ENCODE measurements at places on chromosomes 13 and 19.

- DNase-seq = no peak
Observed at GRCh38 chr19:7552781-7553180, 17.3 kb downstream of the PNPLA6 start.

GRCh38 chr19:28530406-28531035 is 682.4 kb downstream of the UQCRFS1 start:
- DNase-seq = no peak

GRCh38 chr13:106117035-106117434 is 418.4 kb downstream of the EFNB2 start:
- no peak for DNase-seq

- no peak for DNase-seq
Observed at GRCh38 chr13:69935043-69935442, 172.6 kb upstream of the ATXN8OS start.

DNA sequence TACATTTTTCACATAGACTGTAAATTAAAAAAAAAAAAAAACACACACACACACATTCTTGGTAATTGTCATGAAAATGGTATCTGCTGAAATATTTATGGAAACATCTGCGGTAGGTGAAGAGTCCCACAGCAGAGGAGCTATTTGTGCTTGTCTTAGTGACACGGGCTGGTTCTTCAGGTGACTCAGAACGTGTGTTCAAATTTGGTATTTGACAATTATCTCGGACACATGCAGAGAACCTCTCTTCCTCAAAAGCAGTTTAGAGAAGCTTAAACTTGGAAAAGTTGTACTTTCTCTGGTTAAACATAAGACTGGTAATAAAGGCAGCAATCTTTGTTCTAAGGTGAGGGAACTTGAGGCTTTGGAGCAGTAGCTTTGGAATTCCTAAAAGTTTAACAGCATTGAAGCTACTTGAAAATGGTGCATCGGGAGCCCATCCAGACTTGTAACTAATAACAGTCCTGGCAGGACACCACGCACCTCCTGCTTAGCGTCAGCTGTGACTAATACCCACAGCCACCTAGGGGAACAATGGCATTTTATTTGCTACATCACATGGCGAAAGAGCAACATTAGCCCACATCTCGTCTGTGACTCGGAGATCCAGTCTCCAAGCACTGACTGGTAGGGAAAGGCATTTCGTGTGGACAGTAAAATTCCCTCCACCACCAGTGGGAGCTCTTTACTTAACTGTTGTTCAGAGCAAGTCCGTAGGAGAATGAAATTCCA is 1505.1 kb upstream of the SLC10A2 start:
- DNase-seq = no peak

- DNase-seq = no peak
Observed at GRCh38 chr13:38905081-38905480, 85.5 kb downstream of the STOML3 start.

- DNase-seq = no peak
Observed at GRCh38 chr19:54352041-54352440, 12.7 kb downstream of the LAIR1 start.

GRCh38 chr13:73364736-73365135 is 305.9 kb downstream of the KLF5 start:
- no peak for DNase-seq

GRCh38 chr13:97497400-97497799 is 63.4 kb downstream of the RAP2A start:
- DNase-seq = no peak

DNA sequence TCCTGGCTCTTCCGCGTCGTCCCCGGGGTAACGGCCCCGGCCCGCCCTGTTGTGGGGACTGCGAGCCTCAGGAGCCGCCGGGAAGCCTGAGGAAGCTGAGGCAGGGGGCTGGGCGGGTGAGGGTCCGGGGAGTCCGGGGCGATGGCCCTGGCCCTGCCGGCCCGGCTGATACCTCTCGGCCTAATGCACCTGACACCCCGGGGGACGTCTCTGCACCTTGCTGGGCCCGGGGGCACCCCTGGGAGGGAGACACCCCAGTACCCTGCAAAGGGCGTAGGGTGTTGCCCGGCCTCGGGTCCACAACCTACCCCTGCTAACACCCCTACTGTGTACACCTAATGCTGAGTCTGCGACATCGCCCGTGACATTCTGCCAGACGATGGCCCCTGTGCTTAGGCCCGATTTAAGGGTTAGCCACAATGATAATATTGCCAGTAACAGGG is 410 bp downstream of the PIN1 start:
- no peak for DNase-seq

- no peak for DNase-seq
Observed at GRCh38 chr13:64546371-64546770, 2683.8 kb downstream of the PCDH9 start.

GRCh38 chr13:27044837-27045570 is 126.6 kb downstream of the USP12 start:
- no peak for DNase-seq

DNA sequence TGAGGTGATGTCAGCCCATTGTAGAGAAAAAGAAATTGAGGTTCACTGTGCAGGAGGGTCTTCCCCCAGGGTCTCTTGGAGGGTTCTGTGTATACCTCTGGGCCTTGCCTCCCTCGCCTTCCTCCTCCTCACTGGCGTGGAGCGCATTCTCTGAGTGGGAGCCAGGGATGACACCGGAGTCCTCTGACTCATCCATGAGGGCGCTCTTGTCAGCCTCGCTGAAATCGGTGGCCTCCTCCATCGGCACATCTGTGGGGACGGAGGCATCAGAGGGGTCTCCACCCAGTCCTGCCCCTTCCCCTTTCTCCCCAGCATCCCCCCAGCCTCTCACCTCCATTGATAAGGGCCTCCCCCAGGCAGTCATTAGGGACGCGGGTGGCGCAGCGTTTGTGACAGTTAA is 16.2 kb downstream of the PRKD2 start:
- no peak for DNase-seq

GRCh38 chr19:11759805-11760204 is 7.0 kb upstream of the ZNF441 start:
- no peak for DNase-seq

GRCh38 chr13:67063036-67063435 is 167.1 kb downstream of the PCDH9 start:
- no peak for DNase-seq

DNA sequence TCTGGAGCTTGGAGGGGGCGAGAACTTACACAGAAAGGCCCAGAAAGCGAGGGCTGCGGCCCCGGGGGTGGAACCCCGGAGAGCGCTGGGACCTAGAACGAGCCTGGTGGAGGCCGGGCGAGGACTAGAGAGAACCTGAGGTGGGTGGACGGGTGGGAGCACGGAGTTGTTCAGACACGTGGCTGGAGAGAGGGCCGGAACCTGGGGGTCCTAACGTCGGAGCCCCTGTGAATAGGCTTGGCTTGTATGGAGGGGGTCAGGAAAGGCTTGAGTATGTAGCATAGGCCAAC is 383 bp downstream of the ZNF581 start:
- no peak for DNase-seq

- DNase-seq = no peak
Observed at GRCh38 chr19:2385053-2385721, 25.1 kb downstream of the TMPRSS9 start.

GRCh38 chr19:56125806-56126590 is 4.9 kb upstream of the ZNF787 start:
- DNase-seq = no peak

- no peak for DNase-seq
Observed at GRCh38 chr13:30796132-30796572, 60.8 kb downstream of the ALOX5AP start.

DNA sequence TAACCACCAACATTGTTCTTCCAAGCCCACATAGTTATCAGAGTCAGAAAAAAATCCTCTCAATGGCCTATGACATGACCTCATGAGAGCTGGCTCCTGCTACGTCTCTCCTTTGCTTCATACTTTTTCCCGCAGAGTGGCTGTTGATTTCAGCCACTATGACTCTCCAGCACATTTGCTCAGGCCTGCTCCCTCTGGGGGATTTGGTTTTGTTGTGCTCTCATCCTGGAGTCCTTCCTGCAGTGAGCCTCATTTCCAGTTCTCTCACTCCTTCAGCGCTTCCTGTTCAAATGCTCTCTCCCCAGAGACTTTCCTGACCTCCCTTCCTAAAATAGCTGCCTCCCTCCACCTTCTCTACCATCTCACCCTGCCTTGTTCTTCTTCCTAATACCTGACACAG is 72.0 kb upstream of the USP29 start:
- no peak for DNase-seq

DNA sequence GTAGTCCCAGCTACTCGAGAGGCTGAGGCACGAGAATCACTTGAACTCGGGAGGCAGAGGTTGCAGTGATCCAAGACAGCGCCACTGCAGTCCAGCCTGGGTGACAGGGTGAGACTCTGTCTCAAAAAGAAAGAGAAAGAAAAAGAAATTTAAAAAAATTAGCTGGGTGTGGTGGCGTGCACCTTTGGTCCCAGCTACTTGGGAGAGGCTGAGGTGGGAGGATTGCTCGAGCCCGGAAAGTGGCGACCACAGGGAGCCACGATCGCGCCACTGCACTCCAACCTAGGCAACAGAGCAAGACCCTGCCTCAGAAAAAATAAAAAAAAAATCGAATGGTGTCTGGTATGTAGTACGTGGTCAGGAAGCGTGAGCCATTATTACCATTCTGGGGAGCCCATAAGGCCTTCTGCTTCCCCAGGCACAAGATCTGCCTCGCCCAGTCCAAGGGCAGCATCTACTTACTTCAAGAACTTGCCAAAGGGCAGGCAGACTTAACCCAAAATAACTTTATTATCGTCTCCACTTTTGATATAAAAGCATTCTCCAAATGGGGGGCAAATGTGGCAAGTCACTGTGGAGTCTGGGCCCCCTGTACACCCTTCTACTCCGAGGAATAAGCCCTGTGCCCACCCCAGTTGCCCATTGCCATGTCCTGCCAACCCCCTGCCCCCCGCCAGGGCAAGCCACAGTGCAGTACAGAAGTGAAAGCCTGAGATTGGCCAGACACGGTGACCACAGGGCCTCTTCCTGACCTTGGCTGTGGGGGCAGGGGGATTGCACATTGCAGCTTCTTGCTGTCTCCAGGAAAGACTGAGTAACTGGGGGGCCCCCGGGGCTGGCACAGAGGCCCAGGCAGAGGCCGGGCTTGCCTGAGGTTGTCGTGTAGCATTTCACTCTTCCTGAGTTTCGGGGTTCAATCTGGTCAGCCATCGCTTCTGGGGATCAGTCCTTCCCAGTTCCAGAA is 12.6 kb downstream of the CCL25 start:
- no peak for DNase-seq

GRCh38 chr19:10553943-10554381 is 10.3 kb downstream of the ATG4D start:
- no peak for DNase-seq

GRCh38 chr13:77580748-77581147 is 45.2 kb downstream of the SCEL start:
- DNase-seq = no peak

- no peak for DNase-seq
Observed at GRCh38 chr19:49347835-49348234, 12.6 kb downstream of the CD37 start.

GRCh38 chr19:47886010-47886559 is at the start of gene SULT2A1:
TSS of gene SULT2A1 (minus strand) at chr19:47886315. CDS start at chr19:47886257, 58 bp downstream.
- DNase-seq = no peak

DNA sequence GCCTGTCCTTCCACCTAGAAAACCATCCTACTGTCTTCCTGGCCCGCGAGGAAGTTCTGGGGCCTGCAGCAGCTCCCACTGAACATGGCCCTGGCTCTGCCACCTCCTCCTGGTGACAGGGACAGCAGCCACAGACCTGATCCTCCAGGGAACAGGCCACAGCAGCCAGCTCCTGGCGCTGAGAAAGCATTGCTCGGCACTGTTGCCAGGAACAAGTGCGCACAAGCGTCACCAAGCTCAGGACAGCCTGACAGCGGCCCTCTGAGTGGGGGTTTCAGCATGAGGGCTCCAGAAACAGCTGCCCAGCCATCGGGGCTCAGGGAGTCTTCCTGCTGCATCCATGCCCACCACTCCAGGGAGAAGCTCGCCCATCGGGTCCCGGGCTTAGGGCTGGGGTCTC is 21.9 kb downstream of the AP3D1 start:
- no peak for DNase-seq

DNA sequence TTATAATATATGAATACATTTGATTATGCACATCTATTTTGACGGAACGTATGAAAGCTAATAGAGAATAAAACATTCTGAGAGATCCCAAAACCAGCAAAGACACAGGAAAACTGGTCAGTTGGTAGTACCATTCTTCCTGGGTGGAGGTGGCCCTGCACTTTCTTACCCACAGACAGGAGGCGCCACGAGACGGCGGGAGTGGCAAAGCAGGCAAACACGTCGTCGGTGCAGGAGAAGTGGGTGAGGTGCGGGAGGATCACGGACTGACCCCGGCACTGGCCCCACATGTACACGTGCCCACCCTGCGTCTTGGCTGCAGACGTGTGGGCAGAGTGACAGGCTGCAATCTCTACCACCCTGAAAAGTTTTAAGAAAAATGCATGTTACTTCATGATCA is 36.1 kb downstream of the RCBTB1 start:
- no peak for DNase-seq

DNA sequence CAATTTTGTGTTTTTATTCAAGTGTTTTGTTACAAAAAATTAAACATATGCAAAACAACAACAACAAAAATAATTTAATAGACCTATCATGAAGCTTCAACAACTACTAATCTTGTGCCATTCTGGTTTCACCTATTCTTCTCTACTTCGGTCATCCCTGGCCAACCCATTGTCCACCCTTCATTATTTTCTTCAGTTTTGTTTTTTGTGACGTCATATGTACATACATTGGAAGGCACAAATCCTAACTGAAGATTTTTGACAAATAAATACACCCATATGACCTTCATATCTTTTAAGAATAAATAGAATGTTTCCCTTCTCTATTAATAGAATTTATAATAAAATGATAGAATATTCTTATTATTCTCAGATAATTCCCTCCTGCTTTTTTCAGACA is 69.2 kb downstream of the ZNF429 start:
- DNase-seq = no peak

GRCh38 chr19:6773323-6773931 is 919 bp downstream of the VAV1 start:
- DNase-seq = no peak

GRCh38 chr13:67221630-67222226 is 8.4 kb downstream of the PCDH9 start:
- DNase-seq = no peak

- DNase-seq = no peak
Observed at GRCh38 chr19:31262725-31263191, 86.5 kb downstream of the TSHZ3 start.

GRCh38 chr19:11848594-11849469 is at the start of gene ZNF439:
TSS of gene ZNF439 (plus strand) at chr19:11848726. CDS start at chr19:11848868, 142 bp downstream.
- DNase-seq = peak; percentile 38

DNA sequence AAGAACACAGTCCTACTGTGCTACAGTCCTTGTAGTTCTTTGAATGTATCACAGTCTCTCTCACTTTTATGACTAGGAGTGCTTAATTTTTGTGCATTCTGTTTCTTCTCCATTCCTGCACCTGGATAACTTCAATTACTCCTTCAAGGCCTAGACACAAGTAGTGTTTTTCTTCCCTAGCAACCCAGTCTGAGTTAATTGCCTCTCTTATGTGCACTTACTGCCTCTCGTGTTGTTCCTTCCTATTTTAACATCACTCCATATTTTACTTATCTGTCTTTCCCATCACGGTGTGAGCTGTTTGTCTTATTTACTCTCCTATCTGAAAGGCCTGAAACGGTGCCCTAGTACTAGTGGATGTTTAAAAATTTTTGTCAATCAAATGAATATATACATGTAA is 101.5 kb downstream of the HS6ST3 start:
- DNase-seq = no peak

- DNase-seq = peak; percentile 5
Observed at GRCh38 chr13:100392709-100393630, 195.6 kb downstream of the GGACT start.

Data from esophagus squamous epithelium (tissue), 5 donors.